ENCODE measurements at places on chromosomes 1 and 21. TPM values are rescaled to one million over a fixed set of nuclear protein-coding genes. Genes with fewer than 3 reads are reported as not detected.

DNA sequence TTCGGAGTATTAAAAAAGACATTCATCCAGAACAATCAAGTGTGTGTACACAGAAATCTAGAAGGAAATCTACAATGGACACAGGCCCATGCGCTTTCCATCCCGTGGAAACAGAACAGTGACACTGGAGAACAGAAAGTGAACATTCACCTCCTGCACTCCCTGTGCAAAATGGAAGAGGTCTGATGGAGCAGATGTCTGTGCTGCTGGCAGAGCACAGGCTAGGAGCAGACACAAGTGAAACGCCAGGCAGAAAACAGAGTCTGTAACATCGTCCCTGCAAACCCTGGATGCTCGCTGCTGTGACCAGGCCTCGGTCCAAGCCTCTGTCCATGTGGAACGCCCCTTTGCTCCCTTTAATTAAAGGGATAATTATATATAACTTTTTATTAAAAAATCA lies 36.1 kb downstream of the SLC45A1 start:
- DNase-seq: no peak

PRAMEF4 gene
- total RNA-seq: not detected

CXADR gene
- total RNA-seq: 1.3 TPM

SH2D2A gene
- total RNA-seq: 6.0 TPM

DNA sequence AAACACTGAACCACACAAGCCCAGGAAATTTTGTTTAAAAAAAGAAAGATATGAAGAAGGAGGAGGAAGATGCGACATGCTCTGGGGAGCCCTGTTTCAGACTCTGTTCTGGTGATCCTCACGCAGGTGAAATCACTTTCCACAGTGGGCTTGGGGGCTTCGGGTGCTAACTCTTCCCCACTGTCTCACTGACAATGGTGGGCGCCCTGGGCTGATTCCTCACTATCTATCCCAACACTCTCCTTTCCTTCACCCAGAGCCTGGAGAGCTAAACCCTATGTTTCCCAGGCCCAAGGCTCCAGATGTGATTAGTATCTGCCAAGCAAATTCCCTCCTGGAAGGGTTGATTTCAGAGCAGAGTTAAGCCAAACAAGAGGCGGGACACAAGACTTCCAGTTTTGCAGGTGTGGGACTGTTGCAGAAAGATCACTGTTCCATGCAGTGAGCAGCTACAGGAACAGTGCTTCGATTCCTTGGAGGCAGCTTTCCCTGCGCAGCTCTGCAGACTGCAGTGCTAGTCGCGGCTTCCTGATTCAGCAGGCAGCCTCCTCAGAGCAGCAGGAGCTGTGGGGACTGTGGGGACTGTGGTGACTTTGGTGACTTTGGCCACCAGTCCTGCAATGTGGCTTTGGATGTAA lies 168.3 kb downstream of the RHOU start:
- DNase-seq: no peak

DNA sequence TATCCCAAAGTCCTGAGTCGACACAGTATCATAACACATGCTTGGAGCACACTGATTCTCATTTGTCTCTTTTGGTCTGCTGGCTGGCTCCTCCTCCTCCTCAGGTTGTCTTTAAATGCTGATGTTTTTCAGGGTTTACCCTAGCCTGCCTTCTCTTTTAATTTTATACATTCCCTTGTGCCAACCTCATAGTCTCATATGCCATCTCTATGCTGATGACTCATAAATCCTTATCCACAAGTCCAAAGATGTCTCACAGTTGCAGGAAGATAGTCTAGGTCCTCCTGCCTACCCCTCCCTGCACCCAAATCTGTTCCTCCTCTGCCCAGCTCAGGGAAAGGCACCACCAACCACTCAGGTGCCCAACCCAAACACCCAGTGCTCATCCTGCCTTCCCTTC lies 108.3 kb downstream of the SIPA1L2 start:
- no peak for DNase-seq
